MG63 (cell line): ENCODE measurements at places on chromosomes 5 and 9. TPM values are rescaled to one million over a fixed set of nuclear protein-coding genes. Genes with fewer than 3 reads are reported as not detected.

GRCh38 chr9:128160603-128160987 lies 530 bp downstream of the BBLN start:
- DNase-seq: peak; percentile 21

GRCh38 chr5:180990086-180990881 lies 1.6 kb downstream of the BTNL3 start:
- DNase-seq: no peak

- peak; percentile 86 for DNase-seq
Observed at GRCh38 chr5:172133359-172134029, 54.5 kb downstream of the STK10 start.

The SLC23A1 gene
- total RNA-seq: not detected in 2 replicates

The DMRTA1 gene
- not detected in 2 replicates for total RNA-seq

DNA sequence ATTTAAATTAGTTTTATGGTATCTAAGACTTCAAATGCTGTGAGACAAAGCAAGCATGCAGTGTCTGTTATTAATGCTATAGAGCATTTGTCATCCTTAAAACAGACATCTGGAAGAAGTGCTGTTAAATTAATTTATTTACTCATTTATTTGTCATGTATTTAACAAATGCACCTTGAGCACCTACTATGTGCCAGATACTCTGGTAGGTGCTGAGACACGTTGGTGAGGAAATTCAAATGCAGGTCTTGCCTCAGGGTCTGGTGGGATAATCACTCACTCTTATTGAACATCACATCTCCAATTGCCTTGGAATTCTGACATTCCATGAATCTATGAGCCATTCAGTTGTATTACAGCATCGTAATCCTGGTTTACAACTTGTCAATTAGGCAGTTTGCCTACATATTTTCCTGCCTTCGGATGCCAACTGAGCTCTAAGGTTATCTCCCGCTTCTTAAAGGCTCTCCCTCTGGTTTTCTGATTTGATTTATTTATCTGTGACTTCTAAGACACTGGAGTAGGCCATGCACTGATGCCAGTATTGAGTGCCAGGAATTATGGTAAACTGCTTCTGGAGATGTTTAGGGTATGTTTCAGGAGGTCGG lies 56.0 kb upstream of the RPS23 start:
- DNase-seq: no peak

The FGD3 gene
- total RNA-seq: not detected in 2 replicates

The CAMK2A gene
- 0.56 TPM in 1 of 2 replicates, not detected in the other for total RNA-seq

GRCh38 chr9:37209431-37210386 lies 89.3 kb downstream of the ZCCHC7 start:
- no peak for DNase-seq

GRCh38 chr5:107483231-107484024 lies 187.3 kb downstream of the EFNA5 start:
- no peak for DNase-seq

The LCN1 gene
- not detected in 2 replicates for total RNA-seq

DNA sequence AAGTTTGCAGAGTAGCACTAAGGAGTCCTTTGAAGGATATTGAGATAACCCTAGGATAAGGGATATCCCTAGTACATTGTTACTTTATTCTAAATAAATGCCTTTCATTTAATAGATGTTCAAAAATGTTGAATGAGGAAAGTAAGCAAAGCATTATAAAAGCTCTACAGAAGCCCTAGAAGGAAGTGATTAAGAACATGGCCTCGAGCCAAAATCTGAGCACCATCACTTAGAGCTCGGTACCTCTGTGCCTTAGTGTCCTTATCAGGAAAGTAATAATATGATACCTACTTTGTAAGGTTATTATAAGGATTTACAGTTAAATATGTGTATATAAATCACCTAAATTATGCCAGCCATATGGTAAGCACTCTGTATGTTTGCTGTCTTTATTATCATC lies 242.6 kb downstream of the KIAA0825 start:
- DNase-seq: no peak

The ANXA2R gene
- total RNA-seq: 0.12 and 4.3 TPM in 2 replicates

- no peak for DNase-seq
Observed at GRCh38 chr5:178334861-178335260, 102.3 kb upstream of the PHYKPL start.

- DNase-seq: no peak
Observed at GRCh38 chr9:111983484-111983908, 86.9 kb downstream of the UGCG start.

GRCh38 chr9:114138552-114138971 lies 16.8 kb upstream of the COL27A1 start:
- no peak for DNase-seq

DNA sequence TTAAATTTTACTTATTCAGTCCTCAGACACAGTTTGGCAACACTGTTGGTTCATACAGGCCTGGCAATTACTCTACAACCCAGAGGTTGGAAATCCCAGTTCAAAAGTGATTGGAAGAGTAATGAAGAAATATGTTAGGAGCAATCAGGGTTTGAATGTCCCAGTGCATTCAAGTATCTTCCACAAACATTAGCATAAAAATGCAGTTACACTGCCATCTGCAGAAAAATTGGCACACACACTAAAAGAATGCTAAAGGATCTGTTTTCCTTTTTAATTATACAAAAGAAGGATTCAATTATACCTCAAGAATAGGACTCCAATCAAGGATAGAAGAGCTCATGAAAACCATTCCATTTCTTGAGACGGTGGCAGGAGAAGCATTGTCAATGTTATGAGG lies 130.2 kb downstream of the DNAH5 start:
- no peak for DNase-seq

DNA sequence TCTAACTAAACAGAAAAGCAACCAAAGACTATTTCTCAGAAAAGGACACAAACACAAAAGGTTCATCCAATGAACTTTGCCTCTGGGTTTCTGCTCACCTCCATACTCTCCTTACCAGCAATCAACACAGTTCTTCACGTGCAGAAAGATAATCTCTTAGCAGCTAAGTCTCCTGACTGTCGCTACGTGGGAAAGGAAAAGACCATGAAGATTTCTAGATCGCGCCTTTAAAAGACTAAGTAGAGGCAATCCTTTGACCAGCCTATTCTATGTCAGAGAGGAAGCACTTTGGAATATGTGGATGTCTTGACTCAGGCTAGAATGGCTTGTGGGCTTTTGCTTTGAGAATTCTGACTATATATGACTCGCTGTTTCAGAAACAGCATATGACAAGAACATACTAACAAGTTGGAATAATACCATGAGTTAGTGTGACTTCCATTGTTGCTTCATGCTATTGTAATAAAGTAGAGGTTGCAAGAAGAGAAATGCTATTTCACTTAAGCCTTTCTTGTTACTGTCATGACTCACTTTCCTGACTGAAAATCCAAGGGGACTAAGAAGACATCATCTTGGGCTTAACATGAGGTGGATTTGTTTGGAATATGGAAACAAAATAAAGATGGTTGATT lies 339.5 kb upstream of the RFX3 start:
- no peak for DNase-seq

GRCh38 chr5:98794414-98795080 lies 21.1 kb downstream of the RGMB start:
- DNase-seq: no peak

GRCh38 chr9:93427655-93428379 lies 23.7 kb upstream of the FAM120A start:
- no peak for DNase-seq

DNA sequence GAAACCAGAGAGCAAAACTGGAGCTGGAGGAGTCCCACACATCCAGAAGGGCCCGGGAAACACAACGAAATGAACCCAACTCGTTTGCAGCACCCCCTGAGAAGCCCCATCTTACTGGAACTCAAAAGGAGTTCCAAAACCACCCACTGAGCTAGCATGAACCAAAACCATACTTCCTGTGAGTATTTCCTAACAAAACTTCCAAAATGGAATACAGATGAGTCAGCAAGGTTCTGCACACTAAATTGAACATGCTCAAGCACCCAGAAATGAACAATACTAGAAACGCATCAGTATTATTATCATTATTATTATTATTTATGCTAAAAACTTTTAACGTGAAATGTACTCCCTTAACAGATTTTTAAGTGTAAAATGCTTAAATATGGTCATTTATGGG lies 8.0 kb upstream of the SPOCK1 start:
- DNase-seq: no peak

The TEX48 gene
- total RNA-seq: not detected in 2 replicates

DNA sequence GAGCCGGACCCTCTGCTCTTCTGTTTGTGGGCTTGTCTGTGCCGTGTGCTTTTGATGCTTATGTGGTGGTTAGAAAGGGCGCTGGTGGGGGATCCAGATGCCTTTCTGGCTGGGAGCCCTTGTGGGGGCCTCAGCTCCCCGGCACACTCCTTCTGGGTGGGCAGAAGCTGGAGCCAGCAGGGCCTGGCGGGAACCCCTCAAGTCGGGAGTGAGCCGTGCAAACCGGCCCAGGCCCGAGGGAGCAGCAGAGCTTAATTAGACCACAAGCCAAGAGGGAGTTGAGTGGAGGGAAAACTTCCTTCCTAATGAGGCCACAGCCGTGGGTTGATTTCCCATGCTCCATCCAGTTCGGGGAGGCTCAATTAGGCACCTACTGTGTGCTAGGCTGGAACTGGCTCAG lies 76.0 kb upstream of the RNU6ATAC start:
- no peak for DNase-seq

The FIBCD1 gene
- not detected in 2 replicates for total RNA-seq

- DNase-seq: no peak
Observed at GRCh38 chr5:65926893-65927292, 518 bp downstream of the ERBIN start.

The PCDHB7 gene
- 0.46 TPM in 1 of 2 replicates, not detected in the other for total RNA-seq
